Muscle of leg (tissue), 16 donors: ENCODE measurements at places on chromosomes 5 and 9. TPM values are rescaled to one million over a fixed set of nuclear protein-coding genes. Genes with fewer than 3 reads are reported as not detected.

GLRA1 gene
- not detected for polyA plus RNA-seq

SLC25A48 gene
- 0.54 TPM for polyA plus RNA-seq

AFAP1L1 gene
- 84.9 TPM for polyA plus RNA-seq

TMC1 gene
- 0.53 TPM for polyA plus RNA-seq

CER1 gene
- 0.17 TPM for polyA plus RNA-seq
